Left renal pelvis (tissue), 4 donors: ENCODE measurements at places on chromosomes 2 and 18.

DNA sequence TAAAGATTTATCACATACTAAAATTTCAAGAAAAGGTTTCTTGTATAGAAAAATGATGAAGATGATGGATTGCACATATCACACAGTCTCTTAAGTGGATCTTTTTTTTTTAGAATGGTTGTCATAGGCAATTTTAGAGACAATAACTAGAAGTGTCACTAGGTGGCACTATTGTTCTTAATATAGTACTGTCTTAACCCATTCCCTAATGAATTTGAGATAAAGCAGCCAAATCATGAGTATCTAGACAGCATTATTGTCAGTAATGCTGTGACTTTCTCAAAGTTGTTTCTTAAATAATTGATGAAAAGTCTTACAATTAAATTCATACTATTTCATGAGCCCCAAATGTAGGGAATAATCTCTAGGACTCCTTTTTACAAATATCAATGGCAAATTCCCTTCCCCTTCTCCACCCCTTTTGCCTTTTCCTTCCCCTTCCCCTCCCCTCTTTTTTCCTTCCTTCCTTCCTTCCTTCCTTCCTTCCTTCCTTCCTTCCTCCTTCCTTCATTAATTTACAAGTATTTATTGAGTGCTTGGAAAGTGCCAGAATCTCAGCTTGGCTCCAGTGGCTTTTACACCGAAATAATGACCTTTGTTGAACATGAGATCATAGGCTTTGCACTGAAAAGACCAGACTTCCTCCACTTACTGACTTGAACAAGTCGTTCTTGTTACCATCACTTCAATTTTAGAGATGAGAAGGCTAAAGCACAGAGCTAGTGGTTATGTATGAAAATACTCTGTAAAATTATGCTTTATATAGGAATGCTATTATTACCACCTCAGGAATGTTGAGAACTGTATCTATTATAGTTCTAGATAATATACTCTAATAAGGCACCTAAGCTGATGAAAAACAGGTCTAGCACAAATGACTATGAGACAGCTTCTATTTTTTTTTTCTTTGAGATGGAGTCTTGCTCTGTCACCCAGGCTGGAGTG lies 19.8 kb downstream of the MYL12B start:
- peak; percentile 51 for DNase-seq

DNA sequence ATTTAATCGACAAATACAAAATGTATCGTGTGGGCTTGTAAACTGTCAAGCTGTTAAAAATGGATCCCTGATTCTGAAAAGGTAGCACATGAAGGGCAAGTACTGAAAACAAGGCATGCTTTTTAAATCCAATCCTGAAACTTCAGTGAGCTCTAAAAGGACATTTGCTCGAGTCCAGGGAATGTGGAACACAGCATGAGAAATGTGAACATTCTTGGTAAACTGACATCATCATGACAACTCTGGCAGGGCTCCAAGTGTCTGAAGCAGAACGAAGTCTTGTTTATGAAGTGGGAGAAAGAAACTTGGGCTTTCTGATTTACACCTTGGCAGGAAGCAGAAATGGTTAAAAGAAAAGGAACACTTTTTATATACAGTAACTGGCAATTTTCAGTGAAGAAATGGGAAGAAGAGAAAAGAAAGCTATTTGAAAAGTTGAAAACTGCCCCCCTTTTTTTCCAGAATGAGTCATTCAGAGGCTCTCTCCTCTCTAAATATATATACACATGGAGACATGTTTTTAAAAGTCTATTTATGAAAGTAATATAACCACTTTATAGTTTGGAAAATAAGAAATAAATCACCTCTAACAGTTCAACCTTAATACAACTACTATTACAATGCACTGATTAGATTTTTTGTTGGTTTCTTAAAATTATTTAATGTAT lies 120.8 kb downstream of the GAREM1 start:
- DNase-seq: peak; percentile 74

DNA sequence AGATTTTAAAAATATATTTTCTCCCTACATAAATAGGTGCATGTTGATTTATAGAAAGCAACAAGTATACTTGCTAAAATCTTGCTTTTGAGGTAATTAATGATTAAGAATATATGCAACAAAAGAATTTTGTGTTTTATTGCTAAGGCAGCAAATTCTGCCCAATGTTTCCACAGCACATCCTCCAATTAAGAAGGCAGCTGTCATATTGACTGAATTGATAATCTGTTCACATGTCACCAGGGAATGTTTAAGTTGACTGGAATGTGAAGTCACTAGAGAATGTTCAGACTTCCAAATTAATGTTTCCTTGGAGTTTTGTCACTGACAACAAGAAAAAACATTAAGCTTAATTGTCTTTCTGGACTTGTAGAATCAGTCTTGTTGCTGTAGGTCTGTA lies 1602.7 kb upstream of the SLC39A10 start:
- DNase-seq: no peak

- no peak for DNase-seq
Measured at GRCh38 chr2:241808721-241809382, at the start of gene NEU4. Gene NEU4 (plus strand): TSS chr2:241809193. CDS start chr2:241814485, 5,292 bp downstream.

DNA sequence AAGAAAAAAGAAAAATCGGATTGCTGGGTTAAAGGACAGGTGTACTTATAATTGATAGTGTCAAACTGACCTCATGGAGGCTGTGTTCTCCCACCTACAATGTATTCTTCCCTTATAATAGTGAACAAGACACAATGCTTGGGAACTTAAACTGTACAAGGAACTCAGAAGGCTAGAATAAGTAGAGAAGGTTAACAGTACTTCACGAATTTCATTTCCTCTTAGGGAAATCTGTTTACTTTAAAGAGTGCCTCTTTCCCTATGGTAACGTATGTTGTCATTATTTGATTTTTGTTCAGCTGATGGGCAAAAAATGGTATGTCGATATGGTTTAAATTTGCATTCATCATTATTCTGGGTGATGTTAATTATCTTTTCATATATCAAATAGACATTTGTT lies 9.2 kb upstream of the HK2 start:
- no peak for DNase-seq

DNA sequence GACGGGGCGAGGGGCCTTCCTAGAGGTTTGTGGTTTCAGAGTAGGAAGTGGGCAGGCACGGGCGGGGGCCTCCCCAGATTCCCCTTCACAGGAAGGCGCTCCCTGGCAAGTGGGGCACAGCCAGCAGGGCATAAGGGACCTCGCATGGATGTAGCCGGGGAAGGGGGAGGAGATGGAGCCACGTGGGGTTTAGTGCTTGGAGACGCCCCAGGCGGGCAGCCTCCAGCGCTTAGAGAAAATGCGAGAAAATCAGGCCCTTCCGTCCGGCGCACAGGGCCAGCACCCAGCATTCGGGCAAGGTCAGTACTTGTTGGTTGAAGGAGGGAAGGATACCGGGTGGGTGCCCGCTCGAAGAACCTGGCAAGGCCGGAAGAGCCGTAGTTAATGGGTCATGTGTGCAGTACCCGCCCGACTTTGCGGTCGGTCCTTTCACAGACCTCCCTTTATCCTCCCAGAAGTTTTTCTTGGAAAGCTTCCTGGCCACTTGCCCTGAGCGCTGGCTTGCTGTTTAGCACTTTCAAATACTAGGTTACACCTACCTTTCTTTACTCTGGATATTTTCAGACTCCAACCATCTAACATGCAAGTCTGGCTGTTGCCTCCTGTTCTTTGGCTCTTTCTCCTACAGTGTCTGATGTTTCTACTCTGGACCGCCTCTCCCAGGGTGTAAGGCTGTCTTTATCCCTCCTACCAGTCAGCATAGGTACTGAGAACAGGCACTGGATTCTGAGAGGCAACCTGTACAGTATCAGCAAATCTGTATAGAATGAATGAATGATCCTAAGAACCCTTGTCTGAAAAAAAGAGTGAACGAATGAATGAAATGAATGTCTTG lies 78.1 kb downstream of the CIB4 start:
- DNase-seq: no peak

DNA sequence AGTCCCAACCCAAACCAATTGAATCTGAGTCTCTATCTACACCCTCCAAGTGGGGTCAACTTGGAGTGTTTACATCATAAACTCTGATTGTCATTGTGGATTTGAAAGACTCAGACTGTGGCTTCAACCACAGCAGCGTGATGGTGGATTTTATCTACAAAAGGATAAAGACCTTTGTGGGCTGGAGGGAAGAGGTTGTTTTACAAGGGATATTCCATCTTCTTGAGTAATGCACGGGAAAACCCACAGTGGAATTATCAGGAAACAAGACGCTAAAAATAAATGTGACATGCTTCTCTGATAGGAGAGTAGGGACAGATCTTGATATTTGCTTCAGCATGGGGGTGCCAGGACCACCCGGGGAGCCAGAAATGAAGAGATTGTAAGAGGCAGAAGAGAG lies 93.5 kb downstream of the LPIN1 start:
- DNase-seq: no peak

DNA sequence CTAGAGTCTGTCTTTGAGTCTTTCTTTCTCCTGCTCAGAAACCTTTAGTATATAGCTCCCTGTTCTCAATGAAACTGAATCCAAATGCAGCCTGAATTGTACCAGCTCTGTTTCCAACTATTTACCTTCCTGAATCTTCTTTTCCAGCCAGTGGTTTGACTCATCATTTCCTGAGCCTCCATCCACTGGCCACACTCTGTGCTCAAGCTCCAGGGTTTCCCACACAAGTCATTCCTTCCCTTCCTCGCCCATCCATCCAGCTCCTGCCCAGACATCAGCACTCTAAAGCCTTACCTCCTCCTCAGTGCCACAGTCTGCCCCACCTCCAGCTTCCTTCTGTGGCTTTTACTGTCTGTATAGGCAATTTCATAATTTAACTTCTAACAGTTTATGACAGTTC lies 233.6 kb upstream of the RASGRP3 start:
- DNase-seq: no peak

DNA sequence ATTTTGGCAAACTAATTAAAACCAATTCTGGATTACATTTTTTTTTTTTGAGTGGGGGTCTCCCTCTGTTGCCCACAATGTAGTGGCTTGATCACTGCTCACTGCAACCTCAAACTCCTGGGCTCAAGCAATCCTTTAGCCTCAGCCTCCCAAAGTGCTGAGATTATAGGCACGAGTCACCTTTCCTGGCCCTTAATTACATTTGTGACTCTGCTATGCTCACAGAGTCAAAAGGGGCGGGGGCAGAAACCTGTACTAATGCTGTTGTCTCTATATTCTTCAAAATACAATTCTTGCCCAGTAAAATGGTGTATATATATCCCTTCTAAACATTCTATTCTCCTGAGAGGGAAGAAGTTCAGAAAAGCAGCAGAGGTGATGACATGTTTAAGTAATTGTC lies 23.2 kb downstream of the PRKD3 start:
- DNase-seq: no peak

DNA sequence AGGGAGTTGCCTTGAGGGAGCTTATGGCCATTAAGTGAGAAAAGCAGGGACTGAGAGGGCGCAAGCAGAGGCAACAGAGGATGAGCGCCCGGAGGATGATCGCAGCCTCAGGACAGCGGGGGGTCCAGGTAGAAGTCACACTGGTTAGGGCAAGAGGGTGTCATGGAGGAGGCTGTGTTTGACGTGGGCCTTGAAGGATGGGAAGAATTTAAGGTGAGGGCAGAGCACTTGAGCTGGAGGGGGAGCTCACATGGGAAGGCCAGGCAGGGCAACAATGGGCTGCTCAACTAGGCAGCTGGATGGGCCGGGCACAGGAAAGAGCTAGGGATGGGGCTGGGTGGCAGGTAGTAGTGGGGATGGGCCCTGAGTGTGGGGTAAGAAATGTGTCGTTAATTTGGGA lies 31.9 kb downstream of the FAM228A start:
- DNase-seq: no peak

DNA sequence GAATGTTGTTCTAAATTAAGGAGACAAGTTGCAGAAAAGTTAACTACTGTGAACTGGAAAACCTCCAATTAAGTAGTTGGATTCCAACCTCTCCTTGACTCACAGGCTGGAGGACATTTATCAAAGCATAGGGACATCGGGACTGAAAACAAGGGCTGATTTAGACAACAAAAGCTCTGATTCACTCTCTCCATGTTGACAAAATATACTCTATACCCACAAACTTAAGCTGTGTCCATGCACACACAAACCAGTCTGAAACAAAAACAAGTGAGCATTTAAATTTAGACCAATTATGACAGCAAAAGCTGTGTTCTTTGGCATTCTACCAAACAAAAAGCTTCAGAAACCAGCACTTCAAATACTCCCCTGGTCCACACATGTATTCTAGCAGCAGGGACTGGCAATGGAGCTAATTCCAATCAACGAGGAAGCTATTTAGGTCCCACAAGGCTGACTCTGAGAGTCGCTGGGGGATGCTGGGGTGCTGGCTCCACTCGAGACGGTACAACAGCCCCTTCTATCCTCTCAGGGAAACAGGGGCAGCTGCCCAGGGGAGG lies 71.4 kb downstream of the NXPH2 start:
- DNase-seq: no peak

GRCh38 chr2:75130171-75130570 lies 69.1 kb downstream of the TACR1 start:
- no peak for DNase-seq

DNA sequence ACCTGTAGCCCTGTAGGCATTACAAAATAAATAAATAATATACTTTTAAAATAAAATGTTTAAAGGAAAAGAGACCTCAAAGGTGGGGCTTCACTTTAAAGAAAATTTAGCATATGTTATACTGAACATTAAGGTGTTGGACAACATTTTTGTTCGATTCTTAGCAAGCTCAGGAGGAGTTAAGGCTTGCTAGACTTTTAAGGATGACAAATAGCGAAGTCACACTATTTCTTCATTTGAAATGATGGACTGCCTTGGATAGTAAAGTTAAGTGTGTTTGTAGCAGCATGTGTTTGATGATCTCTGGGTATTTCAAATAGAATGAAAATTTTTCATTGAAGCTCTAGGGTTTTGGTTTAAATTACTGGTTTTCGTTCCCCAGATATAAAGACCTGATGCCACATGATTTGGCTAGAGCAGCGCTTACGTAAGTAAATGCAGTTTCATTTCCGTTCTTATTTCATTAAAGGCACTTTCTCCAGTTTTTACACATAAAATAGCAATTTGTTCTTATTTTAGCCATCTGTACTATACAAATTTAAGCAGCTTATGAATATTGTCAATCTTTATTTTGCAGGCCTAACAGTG lies 24.9 kb downstream of the HADHB start:
- DNase-seq: no peak

- DNase-seq: no peak
Measured at GRCh38 chr2:46901611-46902010, 14.0 kb downstream of the MCFD2 start.
